Liver (tissue), 10 donors: ENCODE measurements at places on chromosomes 6 and 20. TPM values are rescaled to one million over a fixed set of nuclear protein-coding genes. Genes with fewer than 3 reads are reported as not detected.

DNA sequence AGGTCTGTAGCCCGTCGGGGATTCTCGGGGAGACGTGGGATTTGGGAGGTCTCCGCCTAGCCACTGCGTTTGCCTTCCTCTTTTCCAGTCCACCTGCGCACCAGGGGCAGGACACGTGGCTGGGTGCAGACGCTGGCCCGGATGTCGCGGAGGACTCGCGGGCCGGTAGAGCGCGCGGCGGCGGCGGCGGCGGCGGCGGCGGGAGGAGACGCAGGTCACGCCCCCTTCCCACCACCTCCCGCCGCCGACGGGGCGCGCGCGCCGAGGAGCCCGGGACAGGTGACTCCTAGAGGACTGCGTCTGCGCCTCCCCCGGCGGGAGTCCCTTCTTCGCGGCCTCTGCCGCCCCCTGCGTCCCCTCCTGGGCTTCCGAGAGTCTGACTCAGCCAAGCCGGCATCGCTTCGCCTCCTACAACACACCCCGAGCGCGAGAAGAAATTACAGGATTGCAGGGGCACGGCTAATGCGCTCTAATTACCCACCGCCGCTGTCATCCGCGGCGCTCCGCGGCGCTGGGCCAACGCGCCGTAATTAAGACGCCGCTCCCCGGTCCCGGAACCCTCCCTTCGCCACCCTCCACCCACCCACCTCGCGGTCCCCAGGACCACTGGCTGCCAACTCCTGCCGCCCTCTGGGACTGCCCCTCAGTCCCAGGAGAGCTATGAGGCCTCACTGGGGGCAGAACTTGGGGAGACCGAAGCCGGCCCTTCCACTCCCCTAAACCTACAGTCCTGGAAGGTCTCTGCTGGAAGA lies 124.5 kb downstream of the MRPL14 start:
- H3K36me3 ChIP-seq: no peaks in the 10 kb centered on the region
- peak overlapping the region; percentile 13 for H3K27ac ChIP-seq
- H3K4me1 ChIP-seq: peaks cover 9% of the 10 kb centered on the region
- peak; percentile 48 for DNase-seq

Gene CGA
- not detected for total RNA-seq

Gene MAK
- total RNA-seq: 0.17 TPM

Gene SHLD1
- 0.92 TPM for total RNA-seq

DNA sequence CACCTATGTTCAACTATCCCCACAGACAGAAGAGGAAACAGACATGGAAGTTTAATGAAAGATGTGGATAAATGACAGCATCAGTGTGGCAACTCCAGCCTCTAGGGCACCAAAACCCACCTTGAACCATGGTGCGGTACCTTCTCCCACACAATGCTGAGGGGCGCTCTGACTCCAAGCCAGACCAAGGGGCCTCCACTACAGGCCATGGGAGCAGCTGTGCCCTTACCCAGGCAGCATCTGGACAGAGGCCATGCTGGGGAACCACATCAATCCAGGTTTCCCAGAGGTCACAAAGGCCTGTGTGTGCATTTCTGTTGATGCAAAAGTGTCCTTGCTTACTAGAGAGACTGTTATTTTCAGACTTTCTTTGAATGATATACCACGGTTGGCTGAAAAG lies 4.1 kb downstream of the PRR18 start:
- H3K27ac ChIP-seq: no peak overlapping the region
- no peaks in the 10 kb centered on the region for H3K27me3 ChIP-seq
- no peaks in the 10 kb centered on the region for H3K36me3 ChIP-seq
- no peak for DNase-seq

Gene CGAS
- total RNA-seq: 2.0 TPM

DNA sequence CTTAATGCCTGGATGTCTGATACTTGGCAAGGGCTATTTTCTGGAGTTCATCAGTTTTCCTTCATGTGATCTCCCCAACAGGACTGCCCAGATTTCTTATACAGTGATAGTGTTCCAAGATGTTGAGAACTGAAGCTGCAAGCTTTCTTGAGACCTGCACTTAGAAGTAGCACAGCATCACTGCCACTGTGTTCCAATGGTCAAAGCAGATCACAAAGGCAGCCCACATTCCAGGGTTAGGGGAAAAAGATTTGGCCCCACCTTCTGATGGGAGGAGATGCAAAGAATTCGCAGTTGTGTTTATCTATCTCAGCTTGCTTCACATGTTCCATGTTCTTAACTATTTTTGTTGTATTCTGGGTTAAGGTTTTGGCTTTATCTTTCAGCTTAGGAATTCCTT lies 78.2 kb downstream of the GPX5 start:
- H3K27ac ChIP-seq: no peak overlapping the region
- no peak overlapping the region for H3K4me3 ChIP-seq

DNA sequence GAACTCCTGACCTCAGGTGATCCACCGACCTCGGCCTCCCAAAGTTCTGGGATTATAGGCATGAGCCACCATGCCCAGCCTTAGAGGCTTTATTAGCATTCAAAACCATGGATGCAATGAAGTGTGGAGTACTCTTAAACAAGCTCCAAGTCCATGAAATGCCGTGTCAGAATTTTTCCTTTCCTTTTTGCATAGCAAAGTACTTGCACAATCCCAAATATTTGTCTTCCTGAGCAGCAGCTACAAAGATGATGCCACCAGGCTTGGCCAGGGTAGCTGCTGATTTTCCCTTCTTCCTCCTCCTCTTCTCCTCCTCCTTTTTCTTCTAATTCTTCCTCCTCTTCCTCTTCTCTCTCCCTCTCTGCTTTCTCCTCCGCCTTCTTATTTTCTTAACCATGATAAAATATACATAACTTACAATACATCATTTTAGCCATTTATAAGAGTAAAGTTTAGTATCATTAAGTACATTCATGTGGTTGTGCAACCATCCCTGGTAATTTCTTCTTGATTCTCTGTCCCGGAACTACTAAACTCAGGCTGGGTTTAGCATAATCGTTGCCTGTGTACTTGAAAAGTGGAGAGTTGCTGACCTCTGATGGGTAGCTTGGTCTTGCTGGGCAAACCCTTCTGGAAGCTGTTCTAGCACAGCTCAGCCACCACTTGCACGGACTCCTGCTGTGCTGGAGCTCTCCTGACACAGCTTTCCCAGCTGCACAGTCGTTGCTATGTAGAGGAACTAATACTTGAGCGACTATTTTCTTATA lies 20.3 kb downstream of the MUCL3 start:
- H3K27me3 ChIP-seq: no peaks in the 10 kb centered on the region
- H3K27ac ChIP-seq: no peak overlapping the region
- no peak overlapping the region for H3K4me3 ChIP-seq

DNA sequence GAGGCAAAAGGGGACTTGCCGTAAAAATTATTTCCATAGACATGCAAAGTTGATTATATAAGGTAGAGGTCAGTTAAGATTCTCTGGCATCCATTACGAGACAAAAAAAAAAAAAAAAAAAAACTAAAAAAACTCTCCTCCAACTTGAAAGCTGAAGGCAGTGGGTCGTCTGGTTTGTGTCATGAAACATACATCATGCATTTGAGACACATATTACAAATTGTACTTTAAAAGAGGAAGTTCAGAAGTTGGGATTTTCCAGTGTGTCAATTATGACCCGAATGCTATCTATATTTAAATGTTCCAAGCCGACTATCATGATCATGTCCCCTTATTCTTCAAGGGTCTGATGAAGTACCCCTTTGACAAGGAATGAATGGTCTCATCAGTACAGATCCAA lies 125.1 kb downstream of the ZNF217 start:
- no peaks in the 10 kb centered on the region for H3K27me3 ChIP-seq
- no peaks in the 10 kb centered on the region for H3K4me1 ChIP-seq
- DNase-seq: no peak
- H3K27ac ChIP-seq: no peak overlapping the region
- no peaks in the 10 kb centered on the region for H3K36me3 ChIP-seq

DNA sequence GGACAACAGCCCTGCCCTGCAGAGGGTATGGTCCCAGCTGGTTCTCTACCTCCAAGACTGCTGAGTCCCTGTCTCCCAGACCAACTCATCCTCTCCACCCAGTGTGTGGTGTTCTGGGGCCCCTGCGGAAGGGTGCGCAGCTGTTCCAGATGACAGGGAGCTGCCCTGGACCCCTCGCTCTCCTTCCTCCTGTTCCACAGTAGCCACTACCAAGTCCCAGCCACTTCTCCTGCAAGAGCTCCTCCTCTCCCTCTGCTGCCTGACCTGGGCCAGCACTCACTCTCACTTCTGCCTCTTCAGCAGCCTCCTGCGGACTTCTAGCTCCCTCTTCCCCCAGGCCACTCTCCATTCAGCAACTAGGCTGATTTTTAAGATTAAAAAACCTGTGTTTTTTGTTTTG lies 40.1 kb upstream of the TMEM181 start:
- H3K27me3 ChIP-seq: no peaks in the 10 kb centered on the region
- no peak overlapping the region for H3K27ac ChIP-seq
- H3K4me1 ChIP-seq: peaks cover 4% of the 10 kb centered on the region

Gene ARMH2
- total RNA-seq: not detected

Gene SMOC2
- 0.23 TPM for total RNA-seq

DNA sequence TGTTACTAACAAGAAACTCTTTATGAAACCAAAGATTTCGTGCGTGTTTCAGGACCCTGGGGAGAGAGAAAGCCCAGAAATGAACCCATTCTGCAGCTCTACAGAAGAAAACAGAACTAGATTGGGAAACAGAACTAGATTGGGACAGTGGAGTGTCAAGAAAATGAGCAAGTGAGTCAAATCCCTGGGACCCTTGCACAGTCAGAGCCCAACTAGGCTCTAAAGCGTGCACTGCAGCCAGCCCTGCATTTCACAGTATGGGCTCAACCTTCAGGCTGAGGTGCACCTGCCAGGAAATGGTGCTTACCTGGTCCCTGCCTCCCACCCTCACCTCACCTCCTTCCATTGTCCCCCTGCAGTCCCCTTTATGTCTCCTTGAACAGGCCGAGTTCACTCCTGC lies 39.7 kb downstream of the BFSP1 start:
- no peaks in the 10 kb centered on the region for H3K27me3 ChIP-seq
- no peak overlapping the region for H3K27ac ChIP-seq
- H3K4me1 ChIP-seq: no peaks in the 10 kb centered on the region
- no peak overlapping the region for H3K4me3 ChIP-seq
- DNase-seq: no peak
- no peaks in the 10 kb centered on the region for H3K36me3 ChIP-seq

DNA sequence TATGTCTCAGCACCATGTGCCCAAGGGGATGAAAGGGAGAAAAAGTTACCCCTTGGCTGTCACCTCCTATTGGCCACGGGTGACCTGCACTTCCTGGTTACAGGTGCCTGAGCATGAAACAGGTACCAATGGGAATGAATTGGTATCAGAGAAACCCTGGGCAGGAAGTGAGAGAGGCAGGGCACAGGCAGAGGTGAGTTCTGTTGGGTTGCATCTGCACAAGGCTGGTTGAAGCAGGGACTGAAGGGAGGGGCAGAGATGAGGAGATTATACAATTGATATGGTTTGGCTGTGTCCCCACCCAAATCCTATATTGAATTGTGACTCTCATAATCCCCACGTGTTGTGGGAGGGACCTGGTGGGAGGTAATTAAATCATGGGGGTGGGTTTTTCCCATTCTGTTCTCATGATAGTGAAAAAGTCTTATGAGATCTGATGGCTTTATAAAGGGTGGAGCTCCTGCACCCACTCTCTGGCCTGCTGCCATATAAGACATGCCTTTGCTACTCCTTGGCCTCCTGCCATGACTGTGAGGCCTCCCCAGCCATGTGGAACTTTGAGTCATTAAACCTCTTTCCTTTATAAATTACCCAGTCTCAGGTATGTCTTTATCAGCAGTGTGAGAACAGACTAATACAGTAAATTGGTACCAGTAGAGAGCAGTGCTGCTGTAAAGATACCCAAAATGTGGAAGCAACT lies 291.8 kb downstream of the LRFN2 start:
- H3K27ac ChIP-seq: no peak overlapping the region
- H3K27me3 ChIP-seq: no peaks in the 10 kb centered on the region
- no peaks in the 10 kb centered on the region for H3K36me3 ChIP-seq
- no peaks in the 10 kb centered on the region for H3K4me1 ChIP-seq
- H3K4me3 ChIP-seq: no peak overlapping the region
- no peak for DNase-seq

DNA sequence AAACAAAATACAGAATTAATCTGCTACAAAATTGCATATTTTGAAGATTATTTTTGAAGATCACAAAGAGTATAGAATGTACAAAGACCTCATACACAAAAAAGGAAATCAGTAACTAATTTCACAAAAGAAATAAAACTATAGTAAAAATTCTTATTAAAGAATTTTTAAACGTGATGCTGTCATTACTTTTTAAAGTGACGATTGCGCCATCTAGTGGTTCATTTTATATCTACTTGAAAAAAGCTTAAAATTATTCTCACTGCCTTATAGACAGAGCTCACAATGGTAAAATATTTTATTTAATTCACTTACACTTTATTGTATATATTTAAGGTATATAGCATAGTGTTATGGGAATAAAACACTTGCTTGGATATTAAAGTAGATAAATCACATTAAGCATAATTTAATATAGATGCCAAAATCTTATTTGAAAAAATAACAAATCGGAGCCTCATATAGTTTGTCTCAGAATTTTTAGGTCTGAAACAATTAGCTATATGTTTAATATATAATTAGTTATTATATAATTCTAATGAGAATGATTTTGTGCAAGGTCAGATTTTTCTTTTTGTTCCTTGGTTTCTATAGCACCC lies 128.8 kb downstream of the PHF3 start:
- H3K4me1 ChIP-seq: no peaks in the 10 kb centered on the region
- H3K27me3 ChIP-seq: no peaks in the 10 kb centered on the region
- no peak for DNase-seq
- H3K27ac ChIP-seq: no peak overlapping the region
- no peaks in the 10 kb centered on the region for H3K36me3 ChIP-seq
- no peak overlapping the region for H3K4me3 ChIP-seq

DNA sequence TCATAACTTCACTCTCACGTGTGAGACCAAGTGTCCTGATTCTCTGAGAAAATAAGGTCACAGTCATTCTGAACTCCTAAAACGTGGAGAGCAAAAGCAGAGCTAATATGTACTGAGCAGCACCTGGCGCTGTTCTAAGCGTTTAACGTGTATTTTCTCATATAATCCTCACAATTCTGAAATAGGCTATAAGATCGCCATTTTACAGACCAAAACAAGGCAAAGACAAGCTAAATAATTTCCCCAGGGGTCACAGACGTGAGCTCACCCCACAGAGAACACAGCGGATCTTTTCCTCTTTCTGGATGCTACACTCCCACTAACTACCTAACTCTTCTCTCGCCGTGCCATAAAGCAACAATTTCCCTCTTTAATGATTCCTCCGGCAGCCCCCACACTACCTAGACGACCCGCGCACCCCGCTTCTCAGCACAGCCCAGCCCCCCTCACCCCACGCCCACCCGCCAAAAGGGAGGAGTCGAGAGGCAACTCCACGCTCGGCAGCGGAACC lies 636 bp downstream of the SUPT3H start:
- H3K4me3 ChIP-seq: peak overlapping the region; percentile 98
- H3K27ac ChIP-seq: peak overlapping the region; percentile 99
- peaks cover 8% of the 10 kb centered on the region for H3K4me1 ChIP-seq
- no peaks in the 10 kb centered on the region for H3K27me3 ChIP-seq
- peak; percentile 75 for DNase-seq
- H3K36me3 ChIP-seq: no peaks in the 10 kb centered on the region

DNA sequence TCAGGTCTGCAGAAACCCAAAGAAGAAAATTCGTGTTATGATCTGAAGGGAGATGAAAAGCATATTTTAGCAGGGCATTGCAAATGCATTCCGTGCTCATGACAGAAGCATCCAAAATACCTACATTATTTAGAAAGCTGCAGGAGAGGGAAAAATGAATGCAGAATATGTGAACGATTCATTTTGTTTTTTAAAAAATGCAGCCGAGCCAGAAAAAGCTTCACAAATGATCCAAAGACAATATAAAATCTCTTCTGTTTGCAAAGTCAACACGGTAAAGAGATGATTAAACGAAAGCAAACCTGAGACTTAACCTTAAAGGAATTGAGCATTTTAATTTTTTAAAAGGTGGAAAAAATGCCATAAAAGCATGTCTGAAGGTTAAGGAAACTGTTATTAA lies 136.1 kb upstream of the SULF2 start:
- H3K36me3 ChIP-seq: no peaks in the 10 kb centered on the region
- no peak for DNase-seq
- no peak overlapping the region for H3K27ac ChIP-seq
- H3K4me1 ChIP-seq: no peaks in the 10 kb centered on the region
- H3K4me3 ChIP-seq: no peak overlapping the region
